Activated CD8-positive, alpha-beta memory T cell treated with anti-CD3 and anti-CD28 coated beads, Interleukin-2, amount 50 U/mL, for 4 hours (primary cell): ENCODE measurements at places on chromosomes 1 and 21.

DNA sequence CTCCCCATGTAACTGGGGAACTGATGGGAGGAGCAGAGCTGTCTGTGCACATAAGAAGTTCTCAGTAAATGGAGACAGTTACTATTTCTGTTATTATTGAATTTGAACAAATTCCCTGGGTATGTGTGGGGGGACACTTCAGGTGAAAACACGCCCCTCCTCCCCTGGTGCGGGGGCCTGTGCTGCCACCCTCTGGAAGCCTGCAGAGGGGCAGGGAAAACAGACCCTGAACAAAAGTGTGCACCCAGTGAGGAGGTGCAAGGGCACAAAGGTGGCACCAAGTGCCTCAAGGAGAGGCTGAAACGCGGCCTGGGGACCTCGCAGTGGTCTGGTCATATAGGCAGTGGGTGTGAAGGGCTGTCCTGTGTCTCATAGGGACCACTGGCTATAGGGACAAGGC lies 18.2 kb upstream of the NADK start:
- DNase-seq, result no peak

DNA sequence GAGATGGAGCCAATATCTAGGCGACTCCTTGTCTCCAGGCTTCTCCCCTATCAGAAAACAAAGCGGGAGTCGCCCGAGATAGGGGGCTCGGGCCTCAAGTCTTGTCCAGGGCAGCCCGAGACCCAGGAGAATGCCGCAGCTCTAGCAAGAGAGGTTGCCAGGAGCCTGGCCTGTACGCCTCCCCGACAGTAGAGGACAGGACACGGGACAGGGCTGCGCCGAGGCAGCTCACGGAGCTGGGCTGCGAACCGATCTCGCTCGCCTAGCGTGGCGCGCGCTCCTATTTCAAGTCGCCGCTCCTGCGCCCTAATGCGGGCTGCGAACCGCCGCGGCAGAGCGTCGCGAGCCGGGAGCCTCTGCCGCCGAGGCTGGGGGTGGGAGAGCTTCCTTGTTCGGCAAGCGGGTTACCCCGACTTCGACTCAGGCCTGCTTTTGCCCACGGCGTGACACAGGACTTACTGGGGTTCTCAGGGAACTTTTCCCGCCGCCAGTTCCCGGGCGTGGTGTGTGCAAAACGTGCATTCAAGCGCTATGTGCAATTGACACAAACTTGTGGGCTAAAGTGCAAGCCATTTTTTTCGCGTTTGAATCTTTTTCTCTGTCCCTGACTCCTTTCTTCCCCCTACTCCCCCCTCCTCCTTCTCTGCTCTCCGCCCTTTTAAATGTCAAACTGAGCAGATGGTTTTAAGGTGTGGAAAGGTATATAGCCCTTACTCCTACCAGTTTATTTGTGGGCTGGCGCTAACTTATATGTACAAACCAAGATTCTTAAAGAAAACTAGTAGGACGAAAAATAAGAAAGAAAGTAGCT lies 2.4 kb upstream of the PROX1 start:
- DNase-seq, result no peak

GRCh38 chr21:45513003-45513717 lies 29.1 kb downstream of the SLC19A1 start:
- no peak for DNase-seq

DNA sequence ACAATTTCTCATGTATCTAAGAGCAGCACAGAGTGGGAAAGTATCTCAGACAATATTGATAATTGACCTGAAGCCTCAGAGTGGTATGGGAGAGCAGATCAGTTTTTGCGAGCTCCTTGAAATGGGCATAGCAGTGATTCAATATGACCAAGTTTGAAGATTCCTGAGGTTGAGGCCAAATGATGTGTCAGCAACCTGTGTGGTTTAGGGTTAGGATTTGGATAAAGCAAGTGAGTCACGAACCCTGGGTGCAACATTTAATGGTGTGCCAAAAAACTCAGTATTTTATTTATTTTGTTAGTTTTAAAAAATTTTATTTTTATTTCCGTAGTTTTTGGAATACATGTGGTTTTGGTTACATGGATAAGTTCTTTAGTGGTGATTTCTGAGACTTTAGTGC lies 92.5 kb upstream of the C21orf91 start:
- no peak for DNase-seq

- DNase-seq, result peak; percentile 66
These were observed 694 bp upstream of the PDIK1L start for GRCh38 chr1:26110731-26111529.

DNA sequence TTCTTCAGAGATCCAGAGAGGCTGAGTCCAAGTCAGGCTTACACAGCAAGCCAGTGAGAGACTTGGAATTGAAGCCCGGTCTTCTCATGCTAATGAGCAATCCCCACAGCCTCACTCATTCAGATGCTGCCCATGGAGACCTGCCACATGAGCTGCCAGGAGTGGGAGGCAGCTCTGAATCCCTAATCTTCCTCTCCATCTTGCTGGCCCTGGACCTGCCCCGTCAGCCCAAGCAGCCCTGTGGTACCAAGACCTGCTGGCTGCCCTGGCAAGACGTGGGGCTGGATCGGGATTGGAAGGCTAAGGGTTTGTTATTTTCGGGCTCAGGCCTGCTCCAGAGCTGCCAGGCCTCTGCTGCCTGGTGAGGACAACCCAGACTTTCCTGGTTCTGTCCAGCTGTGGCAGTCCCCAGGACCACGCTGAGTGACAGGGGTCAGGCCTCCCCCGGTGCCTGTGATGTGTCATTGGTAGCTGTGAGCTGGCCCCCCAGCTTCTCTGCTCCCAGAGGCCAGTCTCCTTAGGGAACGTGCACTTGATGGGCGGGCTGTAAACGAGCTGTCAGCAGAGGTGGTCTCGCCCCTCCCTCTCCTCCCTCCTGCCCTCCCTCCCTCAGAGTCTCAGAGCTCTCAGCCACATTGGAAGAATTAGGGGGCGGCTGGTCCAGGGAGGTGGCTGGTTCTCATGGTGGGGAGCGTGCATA lies 135.0 kb downstream of the FOXD2 start:
- DNase-seq, result no peak

DNA sequence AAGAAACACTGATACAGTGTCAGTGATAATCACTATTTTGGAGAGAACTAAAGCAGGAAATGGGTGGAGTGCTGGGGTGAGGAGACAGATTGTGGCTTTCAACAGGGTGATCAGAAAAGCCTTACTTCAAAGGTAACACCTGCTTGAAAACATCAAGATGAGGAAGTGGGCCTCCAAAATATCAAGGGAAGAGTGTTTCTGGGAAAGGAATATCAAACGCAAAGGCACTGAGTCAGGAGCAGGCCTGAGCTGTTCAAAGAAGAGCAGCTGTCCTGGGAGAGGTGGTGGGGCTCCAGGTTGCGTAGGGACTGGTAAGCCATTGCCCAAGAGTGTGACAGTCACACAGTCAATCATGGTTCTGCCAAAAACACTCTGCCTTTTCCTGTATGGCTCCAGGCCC lies 47.1 kb upstream of the ATP1A1 start:
- peak; percentile 20 for DNase-seq

- DNase-seq, result no peak
These were observed 73.2 kb upstream of the B3GALT2 start for GRCh38 chr1:193259636-193260035.

- DNase-seq, result no peak
These were observed 61.4 kb upstream of the FMN2 start for GRCh38 chr1:240030236-240030635.
